ENCODE measurements at places on chromosomes 7 and 10.

- DNase-seq, result no peak
Measured at GRCh38 chr10:14820775-14821154, 17.1 kb downstream of the CDNF start.

GRCh38 chr7:100003711-100004661 lies 11.4 kb upstream of the ZKSCAN1 start:
- no peak for DNase-seq

- DNase-seq, result peak; percentile 41
Measured at GRCh38 chr10:24616536-24616935, 107.2 kb downstream of the ARHGAP21 start.

DNA sequence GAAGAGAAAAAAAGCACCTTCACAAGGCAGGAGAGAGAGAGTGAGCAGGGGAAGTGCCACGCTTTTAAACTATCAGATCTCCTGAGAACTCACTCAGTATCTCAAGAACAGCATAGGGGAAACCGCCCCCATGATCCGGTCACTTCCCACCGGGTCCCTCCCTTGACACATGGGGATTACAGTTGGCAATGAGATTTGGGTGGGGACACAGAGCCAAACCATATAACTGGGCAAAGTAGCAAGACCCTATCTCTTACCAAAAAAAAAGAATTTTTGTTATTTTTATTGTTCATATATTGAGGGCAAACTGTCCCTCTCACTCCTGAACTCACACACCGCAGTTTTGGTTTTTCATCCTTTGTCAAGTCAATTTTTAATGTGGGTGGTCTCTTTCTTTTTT lies 18.2 kb upstream of the ZRANB1 start:
- no peak for DNase-seq

DNA sequence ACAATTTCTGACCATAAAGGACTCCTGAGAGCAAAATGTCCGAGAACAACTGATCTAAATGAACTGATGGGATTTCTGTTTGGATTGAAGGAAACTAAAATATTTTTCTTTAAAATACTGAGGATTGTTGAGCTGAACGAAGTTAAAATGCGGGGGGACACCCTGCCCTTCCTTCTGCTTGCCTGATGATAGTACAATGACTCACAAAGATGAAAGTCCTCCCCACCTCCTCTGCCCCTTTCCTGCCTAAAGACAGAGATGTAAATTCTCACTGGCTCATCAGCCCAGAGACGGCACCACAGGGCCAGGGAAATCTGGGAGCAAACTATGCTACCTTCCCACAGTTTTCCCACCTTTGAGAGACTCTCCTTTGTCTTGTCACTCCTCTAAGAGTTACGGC lies 180.6 kb downstream of the PHTF2 start:
- no peak for DNase-seq

GRCh38 chr10:67621834-67622233 lies 74.2 kb downstream of the CTNNA3 start:
- no peak for DNase-seq

DNA sequence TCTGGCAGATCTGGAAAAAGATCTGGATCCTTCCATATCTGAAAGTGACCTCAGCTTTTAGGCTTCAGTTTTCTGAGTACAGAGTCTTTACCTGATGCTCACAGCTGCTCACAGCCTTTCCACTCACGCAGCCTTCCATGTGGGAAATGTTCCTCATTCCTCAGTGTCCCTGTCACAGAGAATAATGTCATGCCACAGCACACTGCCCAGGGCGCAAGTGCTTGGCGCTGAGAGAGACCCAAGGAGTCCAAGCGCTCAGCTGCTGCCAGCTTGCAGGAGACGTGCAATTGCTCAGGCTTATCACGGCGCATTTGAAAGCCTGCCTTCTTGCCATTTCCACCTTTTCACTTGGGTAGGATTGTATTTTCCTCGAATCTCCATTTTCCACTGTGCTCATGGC lies 271.9 kb upstream of the MKI67 start:
- DNase-seq, result no peak

- DNase-seq, result no peak
Measured at GRCh38 chr7:98038321-98038720, 48.3 kb upstream of the OCM2 start.

- no peak for DNase-seq
Measured at GRCh38 chr7:119967221-119967620, 305.8 kb upstream of the KCND2 start.

- DNase-seq, result no peak
Measured at GRCh38 chr10:927131-927530, 4.4 kb downstream of the LARP4B start.

- DNase-seq, result peak; percentile 9
Measured at GRCh38 chr10:86225103-86225782, 141.4 kb downstream of the GRID1 start.

DNA sequence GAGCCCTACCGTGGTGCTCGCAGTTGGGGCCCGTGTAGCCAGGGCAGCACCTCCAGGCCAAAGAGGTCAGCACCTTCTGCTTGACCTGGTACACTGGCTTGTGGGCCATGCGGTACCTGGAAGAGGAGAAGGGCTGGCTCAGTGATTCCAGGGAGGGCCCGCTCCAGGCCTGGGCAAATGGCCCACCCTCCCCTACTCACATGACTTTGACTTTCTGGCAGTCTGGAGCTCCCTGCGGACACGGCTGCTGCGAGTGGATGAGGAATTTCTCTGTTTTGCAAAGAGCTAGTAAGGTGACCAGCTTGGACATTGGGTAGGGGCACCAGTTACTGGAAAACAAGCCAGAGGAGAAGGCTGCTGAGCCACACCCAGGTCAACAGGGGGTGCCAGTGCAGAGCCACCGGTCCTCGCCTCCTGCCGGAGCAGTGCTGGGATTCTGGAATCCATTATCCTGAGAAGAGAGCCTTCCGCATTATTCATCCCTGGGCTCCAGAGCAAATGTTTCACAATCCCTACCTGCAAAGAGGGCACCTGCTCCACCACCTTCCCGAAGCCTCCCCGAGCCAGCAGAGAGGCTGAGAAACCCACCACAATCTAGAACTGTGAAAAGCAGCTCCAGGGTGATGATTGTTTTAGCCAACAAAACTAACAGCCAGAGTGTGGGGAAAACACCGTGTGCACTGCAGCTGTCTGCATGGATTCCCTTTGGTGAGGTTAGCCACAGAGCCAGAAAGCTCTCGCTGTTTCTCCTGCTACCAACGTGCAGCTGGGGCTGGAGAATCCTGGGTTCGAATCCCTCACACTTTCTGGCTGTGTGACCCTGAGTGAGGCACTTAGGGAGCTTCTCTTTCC lies 11.8 kb downstream of the MMRN2 start:
- DNase-seq, result no peak

GRCh38 chr7:17983221-17984062 lies 43.1 kb upstream of the SNX13 start:
- DNase-seq, result no peak

DNA sequence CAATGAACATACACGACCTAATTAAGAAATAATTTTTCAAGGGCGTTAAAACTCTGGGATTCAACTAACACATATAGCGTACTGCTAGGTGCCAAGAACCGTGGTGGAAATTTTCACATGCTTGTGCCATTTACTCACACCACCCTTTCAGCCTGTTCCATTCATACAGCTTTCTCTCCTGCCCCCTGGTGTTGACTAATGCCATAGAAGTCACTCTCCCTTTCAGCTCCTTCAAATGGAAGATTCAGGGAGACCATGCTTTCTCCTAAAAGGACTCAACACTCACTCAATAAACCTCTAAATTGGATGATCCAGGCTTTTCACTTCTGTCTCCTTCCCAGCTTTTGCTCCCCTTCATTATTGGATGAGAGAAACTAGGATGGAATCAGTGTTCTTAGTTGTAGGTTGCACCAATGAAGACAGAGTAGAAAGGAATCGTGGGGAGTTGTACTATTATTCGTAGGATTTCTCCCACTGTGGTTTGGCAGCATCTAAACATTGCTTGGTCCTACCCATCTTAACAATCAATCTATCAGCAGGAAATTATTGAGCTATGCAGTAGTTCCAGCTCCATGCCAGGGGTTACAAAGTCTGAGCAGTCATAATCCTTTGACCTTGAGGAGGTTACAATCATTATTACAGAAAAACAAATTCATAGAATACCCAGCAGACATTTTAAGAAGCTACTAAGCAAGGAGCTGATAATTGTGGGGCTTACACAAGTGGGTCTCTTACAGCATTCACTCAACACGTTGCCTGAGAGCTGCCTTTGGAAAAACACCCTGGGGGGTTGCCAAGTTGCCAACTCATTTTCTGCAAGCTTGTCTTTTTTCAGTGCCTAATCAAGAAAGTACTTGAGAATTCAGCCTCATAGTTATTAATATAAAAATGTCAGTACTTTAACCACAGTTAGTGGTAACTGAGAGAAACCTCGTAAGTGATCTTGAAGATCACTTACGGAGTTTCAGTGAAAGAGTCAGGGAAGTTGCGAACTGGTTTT lies 2.8 kb upstream of the PPP1R3C start:
- DNase-seq, result peak; percentile 69

- DNase-seq, result no peak
Measured at GRCh38 chr7:2282185-2282751, 32.0 kb downstream of the SNX8 start.

DNA sequence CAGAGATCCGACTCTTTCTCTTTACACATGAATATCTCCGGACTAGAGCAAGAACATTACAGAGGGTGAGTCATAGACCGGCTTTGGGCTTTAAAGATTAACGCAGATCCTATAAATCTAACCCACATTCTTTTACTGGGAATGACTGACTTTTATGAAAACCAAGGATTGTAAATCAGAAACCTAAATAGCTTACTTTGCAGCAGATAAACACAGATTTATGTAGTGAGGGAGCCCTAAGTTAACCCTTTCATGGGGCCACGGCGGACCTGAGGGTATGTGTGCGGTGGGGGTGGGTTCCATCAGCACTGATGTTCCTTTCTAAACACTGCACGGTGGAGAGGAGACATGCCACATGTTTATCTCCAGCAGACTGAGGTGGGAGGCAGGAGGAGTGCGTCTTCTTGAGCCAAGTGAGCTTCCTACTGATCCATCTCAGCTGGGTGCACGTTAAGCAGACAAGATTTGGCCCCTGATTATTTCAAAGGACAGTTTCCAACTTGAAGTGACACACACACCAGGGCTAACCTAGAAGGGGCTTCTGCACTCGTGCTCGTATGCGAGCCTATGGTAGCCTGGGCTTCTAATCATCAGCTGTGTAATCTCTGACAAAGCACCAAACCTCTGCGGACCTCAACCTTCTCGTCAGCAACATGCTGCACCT lies 127.6 kb downstream of the WDR11 start:
- DNase-seq, result no peak

DNA sequence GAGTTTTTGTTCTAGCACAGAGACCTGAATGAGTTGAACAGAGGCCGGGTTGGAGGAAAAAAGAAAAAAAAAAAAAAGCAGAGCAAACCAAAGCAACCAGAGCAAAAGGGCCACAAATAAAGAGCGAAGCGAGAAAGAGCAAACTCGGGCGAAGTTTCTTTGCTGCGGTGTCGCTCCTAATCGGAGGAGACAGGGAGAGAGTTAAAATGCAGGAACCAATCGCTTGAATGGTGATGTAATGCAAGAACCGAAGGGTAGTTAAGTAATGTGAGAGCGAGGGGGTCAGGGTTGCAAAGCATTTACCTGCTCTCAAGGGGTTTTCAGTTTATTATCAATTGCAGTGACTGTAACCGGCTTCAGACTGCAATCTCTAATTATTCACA lies 271.7 kb downstream of the TRIL start:
- peak; percentile 78 for DNase-seq

GRCh38 chr7:80373429-80374032 lies 138.3 kb downstream of the GNAT3 start:
- DNase-seq, result no peak

DNA sequence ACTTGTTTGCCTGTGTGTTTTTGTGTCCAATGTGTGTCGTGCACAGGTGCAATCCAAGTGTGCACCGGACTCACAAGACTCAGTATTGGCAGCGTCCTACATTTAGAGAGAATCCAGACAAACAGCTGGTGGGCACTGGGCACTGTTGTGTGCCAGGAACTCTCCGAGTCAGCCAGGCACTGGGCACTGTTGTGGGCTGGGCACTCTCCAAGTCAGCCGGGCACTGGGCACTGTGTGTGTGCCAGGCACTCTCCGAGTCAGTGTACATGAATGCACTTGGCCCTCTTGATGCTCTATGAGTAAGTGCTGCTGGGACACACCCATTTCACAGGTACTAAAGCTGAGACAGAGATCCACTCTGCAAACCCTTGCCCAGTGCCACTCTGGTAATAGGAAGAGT lies 303.5 kb downstream of the PTPRN2 start:
- no peak for DNase-seq

DNA sequence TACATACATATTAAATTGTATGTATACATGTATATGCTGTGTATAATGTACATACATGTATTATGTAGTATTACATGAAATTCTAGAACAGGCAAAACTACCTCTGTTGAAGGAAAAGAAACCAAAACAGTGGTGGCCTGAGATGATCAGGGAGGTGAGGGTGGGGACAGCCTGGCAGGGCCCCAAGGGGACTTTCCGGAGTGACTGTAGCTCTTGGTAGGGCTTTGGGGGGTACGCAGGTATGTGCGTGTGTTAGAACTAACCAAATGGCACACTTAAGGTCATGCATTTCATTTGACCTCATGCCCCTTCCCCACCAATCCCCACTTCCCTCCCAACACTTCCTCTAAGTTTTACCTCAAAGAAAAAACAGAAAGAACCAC lies 31.3 kb downstream of the CTBP2 start:
- no peak for DNase-seq

Data from mammary epithelial cell (primary cell).